Neural progenitor cell (in vitro differentiated cells): ENCODE measurements at places on chromosomes 11 and 22. TPM values are rescaled to one million over a fixed set of nuclear protein-coding genes. Genes with fewer than 3 reads are reported as not detected.

GRCh38 chr22:39501644-39502108, 414 bp upstream of the MIEF1 start:
- DNase-seq, result no peak

Gene NUP50
- total RNA-seq, result 87.2 and 96.8 TPM in 2 replicates

DNA sequence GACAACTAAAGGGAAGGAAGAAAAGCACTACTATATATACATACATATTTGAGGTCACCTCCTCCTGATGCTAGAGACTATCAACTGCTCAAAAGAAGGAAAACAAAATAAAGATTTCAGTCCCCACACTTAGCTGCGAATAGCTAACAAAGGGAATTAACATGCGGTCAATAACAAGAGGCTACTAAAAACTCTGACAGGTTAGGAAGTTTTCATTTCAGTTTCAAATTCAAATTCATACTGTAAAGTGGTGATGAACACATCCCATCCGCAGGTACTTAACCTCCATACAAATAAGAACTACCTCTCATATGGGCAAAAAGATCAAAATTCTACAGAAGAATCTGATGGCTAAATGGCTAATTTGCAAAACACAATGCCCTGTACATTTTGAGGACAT, 2.6 kb downstream of the NAP1L4 start:
- no peak for DNase-seq

- DNase-seq, result peak; percentile 42
Measured at GRCh38 chr11:113568566-113568965, 93.4 kb upstream of the DRD2 start.

GRCh38 chr22:50221410-50222300, 20.8 kb downstream of the SELENOO start:
- no peak for DNase-seq

Gene TUBGCP6
- 16.9 and 44.6 TPM in 2 replicates for total RNA-seq

DNA sequence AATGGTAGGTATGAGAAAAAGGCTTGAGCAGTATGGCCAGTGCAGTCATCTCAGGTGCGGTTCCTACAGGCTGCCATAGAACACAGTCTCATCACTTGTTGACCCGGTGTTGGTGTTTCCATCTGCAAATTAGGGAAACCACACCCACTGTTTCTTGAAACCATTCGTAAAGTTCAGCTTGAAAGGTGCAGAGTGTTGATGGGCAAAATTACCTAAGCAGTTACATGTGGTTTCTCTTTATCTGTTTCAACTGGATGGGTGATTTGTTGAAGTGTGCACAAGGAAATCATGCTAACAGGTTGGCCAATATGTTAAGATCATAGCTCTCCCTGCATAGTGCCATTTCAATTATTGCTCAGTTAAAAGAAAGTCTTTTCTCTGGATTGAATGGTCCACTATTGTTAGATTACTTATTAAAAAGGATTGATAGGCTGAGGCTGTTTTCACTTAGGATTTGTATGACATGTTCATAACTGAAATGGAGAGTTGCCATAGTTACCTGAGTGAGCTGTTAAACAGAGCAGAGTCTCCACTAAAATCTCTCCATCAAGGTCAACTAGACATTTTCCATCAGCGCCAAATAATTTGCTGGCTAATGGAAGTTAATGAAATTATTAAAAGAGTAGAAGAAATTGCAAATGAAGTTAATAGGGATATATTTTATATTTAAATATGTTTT, 203.1 kb upstream of the MTMR2 start:
- DNase-seq, result no peak

DNA sequence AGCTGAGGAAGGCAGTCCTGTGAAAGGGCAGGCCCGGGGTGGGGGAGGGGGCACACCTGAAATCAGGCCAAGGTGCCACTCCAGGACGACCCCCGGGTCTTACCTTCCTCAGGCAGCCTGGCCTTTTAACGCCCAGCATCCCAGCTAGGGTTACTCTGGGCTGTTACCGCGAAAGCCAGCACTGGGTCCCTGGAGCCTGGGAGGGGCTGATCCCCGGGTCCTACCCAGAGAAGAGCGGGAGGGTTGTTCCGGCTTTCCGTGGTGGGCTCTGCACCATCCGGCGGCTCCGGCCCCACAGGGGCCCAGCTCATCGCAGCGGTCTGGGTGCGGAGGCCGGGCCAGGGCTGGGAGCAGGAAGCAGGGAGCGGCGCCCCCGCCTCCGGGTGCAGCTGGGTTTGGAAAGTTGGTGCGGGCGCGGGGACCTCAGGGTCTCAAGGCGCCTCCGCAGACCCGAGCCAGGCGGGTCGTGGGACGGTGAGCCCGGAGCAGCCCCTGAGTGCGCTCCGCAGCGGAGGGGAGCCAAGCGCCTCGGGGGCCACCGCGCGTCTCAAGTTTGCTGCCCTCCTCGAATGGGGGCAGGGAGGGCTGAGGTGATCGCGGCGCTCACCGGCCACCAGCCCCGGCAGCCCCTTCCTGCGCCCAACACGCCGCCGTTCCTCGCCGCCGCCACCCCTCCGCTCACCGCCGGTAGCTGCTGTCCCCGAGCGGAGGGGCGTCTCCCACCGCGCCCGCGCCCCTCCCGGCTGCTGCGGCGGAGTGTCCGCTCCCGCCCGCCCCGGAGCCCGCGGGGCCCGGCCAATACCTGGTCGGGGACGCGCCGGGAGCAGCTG, 831 bp downstream of the CHST1 start:
- DNase-seq, result peak; percentile 50

DNA sequence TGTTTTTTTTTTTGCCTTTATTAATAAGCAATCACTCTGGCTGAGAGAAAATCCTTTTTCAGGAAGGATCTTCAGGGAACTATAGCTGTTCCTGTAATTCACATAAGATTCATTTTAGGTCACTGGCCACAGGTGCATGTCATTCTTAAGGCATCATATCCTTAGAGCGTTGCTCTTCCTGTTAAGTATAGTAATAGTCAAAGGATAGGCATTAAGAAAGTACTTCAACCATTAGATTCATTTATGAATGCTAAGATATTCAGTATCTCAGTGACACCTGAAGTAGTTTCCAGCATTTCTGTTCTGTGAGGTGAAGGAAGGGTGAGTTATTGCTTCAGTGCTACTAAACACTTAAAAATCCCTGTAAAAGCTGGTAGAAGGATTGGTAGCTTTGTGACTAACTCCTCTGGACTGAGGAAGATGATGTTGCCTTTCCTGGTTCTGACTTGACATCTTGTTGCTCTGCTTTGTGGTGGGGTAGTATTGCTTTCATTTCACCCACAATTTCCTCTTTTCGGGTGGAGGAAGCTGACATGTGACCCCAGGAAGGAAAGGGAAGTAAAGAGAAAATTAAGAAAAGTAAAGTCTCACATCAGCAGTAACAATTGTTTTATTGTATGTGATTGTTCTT, 34.7 kb downstream of the RNF169 start:
- DNase-seq, result no peak

DNA sequence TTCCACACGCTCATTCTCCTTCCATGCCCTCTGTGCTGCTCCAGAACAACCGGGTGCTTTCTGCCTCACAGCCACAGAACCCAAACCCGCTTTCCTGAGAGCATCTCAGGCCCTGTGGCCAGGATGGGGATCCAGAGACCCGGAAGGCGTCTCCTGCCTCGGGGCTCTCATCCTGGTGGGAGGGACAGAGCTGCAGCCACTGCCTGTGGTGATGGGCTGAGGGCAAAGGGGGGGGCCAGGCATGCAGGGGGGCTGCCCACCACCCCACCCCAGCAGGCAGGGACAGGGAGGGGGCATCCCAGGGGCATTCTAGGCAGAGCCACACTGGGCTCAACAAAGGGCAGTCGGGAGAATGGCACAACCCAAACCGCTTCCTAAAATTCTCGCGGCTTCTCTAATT, 41.4 kb downstream of the CERK start:
- no peak for DNase-seq

Gene LSP1
- not detected in 2 replicates for total RNA-seq

DNA sequence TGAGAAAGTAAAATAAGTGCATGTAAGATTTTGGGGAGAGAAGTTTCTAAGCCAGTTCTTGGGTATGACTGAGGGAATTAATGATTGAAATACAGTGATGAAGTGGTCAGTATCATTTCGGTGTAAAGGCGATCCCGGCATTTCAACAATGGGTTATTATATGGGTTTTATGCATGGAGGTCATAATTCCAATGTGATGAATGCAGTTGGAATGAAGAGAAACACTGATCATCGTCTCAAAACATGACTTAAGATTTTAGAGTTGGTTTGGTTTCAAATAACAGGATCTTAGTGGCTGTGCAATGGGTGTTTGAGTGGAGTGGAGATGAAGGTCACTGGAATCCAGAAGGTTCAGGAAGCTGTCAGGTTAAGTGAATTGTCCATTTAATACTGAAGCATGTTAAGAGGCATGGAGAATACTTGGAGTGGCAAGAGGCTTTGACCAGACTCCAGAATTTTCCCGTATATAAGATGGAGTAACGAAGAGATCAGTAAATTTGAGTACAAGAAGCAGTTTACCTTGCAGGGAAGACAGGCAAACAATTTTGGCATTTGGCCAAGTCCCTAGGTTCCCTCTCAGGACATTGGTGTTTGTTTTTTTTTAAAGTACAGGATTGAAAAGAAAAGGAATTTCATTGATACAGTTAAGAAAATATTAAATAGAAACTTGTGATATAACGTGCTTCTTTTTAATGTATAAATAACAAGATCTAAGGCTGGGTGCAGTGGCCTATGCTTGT, 96.4 kb upstream of the BIRC3 start:
- no peak for DNase-seq

Gene CCDC81
- total RNA-seq, result 0.77 and 1.0 TPM in 2 replicates

Gene USH1C
- total RNA-seq, result 0.24 and 0.56 TPM in 2 replicates

Gene GLB1L3
- 0.09 TPM in 1 of 2 replicates, not detected in the other for total RNA-seq

- DNase-seq, result no peak
Measured at GRCh38 chr11:83694191-83694910, 408.2 kb upstream of the CCDC90B start.

DNA sequence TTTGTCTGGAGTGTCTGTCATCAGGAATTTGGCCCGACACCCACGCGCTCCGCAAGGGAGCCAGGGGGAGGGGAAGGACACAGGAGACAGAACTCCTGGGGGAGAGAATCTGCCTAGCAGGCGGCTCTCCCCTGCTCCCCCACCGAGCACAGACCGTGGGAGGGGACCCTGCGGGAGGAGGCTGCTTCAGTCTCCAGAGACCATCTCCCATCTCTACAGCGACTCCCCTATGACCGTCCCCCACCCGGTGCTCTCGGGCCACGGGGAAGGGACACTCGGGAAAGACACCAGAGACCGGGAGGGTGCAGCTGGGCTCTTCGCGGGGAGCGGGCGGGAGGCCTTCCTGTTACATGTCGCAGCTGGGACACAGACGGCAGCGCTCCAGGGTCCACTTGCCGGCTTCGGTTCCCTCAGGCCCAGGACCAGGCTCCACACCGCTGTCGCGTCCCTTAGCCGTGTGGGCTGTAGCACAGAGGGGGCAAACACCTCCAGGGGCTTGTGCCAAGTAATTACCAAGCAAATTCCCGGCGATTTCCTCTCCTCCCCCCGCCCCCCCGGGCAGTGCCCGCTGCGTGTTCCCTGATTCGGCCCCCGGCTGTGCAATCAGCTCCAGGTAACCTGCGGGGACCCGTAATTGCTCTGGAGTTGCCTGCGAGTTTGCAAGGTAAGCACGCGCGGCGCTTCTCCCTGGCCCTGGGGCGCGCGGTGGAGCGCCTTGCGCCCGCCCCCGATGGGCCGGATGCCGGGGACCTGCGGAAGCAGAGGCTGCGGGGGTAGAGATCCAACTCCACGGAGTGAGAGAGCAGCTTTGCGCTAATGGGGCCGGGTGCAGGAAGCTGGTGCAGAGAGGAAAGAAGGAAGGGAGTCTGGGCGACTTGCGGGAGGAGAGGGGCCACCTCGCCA, 155.1 kb upstream of the CADM1 start:
- DNase-seq, result peak; percentile 67

DNA sequence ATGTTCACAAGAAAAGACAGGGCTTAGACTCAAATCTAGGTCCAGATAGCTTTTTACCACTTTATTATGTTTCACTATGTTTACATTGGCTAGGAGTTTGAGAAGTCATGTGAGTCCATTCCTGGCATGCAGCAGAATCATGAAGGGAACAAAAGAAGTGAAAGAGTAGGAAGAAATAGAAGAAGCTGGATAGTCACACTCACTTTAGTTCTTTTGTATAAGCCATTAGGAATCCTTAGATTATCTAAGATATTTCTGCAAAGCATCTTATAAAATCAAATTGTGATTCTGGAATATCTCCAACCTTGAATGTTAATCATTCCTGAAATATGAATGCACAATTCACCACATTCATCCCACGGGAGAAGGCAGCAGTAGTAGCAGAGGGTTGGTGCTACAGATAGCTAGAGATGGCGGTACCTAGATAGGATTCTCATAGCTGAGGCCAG, 31.9 kb downstream of the MAML2 start:
- no peak for DNase-seq

GRCh38 chr22:44221710-44222475, 41.2 kb downstream of the PARVG start:
- no peak for DNase-seq

GRCh38 chr11:92505689-92506088, 281.1 kb downstream of the FAT3 start:
- no peak for DNase-seq

DNA sequence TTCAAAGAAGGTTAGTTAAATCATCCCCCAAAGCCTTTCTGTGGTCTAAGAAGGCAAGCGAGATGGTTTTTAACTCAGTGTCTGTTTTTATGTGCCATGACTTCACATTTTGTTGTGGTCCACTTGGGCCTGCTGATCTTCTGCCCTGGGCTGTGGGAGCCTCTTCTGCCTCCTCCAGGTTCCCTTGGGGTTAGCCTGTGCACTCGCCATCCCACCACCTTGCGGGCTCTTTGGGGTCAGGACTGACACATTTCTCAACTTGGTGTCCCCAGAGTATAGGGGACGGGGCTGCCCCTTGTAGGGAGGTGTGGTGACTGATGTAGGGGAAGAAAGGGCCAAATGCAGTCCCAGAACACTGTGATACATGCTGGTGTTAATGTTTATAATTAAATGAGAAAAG, 207.0 kb downstream of the TBC1D22A start:
- DNase-seq, result no peak
